ENCODE measurements at places on chromosomes 3 and 15.

DNA sequence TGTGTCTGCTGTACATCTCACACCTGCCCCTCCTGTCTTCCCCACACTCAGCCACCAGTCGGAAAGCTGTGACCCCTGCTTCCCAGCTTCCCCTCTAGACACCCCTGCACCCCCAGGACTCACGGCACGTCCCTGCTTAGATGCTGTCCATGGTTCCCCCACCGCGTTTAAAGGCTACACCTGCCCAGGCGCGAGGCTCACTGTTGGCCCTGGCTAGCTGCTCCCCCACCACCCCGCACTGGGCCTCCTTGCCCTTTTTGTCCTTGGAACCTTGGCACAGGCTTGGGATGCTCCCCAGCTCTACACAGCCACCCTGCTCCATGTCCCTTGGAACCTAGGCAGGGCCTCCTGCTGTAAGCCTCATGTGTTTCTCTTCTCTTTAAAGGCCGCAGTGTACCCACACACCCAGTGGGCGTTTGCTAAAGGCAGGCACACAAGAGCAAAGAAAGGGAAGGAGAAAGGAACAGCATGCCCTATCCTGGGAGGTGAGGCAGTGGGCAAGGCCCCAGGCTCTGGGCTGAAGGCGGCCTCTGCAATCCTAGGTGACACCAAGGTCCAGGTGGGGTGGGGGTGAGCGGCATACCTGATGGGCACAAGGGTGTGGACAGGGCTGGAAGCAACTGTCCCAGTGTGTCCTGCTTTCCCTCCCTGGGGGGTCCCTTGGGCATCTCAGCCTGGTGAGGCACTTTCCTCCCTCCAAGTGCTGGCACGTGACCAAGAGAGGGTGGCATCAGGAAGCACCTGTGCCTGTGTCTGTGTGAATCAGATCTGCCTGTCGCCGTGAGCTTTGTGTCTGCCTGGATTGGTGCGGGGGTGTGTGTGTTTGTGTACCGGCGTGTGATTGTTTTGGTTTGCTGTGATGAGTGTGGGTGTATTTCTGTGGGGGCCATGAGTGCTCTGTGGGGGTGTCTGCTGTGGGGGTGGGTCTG is 54.4 kb downstream of the TPRA1 start:
- no peak for DNase-seq

DNA sequence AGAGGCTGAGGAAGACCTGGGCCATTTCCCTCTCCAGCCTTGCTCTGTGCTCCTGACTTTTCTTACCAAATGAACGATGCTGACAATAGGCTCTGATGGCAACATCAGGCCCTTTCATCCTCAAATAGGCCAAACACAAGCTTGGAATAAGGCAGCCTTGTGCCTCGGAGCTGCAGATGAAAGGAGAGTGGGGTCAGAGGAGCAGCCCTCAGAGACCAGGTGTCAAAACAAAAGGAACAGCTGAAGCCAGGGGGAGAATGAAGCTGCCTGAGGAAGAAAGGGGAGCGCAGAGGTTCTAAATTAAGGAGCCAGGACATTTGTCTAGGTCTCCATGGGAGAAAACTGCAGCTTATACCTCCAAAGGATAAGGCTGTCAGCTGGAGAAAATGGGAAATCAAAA is 5.1 kb downstream of the BFSP2 start:
- no peak for DNase-seq

GRCh38 chr3:150738688-150739087 is 24.3 kb downstream of the SIAH2 start:
- peak; percentile 63 for DNase-seq

- DNase-seq: no peak
Observed at GRCh38 chr3:9402410-9403228, 5.2 kb downstream of the SETD5 start.

DNA sequence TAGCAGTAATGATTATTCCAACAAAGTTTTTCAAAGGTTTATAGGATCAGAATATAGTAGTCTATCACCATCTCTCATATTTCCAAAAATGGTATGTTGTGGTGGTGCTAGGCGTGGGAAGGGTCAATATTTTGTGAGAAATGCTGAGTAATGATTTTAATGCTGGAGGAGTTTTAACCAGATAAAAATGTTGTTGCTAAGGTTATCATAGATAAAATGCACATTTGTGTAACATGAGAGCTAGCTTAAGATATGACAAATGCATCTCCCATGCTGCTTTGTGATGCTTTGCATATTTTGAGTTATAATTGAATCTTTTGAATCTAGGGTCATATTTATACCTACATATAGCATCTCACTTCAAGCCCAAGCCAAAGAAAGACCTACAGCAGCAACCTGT is 103.9 kb upstream of the ROBO1 start:
- DNase-seq: no peak

DNA sequence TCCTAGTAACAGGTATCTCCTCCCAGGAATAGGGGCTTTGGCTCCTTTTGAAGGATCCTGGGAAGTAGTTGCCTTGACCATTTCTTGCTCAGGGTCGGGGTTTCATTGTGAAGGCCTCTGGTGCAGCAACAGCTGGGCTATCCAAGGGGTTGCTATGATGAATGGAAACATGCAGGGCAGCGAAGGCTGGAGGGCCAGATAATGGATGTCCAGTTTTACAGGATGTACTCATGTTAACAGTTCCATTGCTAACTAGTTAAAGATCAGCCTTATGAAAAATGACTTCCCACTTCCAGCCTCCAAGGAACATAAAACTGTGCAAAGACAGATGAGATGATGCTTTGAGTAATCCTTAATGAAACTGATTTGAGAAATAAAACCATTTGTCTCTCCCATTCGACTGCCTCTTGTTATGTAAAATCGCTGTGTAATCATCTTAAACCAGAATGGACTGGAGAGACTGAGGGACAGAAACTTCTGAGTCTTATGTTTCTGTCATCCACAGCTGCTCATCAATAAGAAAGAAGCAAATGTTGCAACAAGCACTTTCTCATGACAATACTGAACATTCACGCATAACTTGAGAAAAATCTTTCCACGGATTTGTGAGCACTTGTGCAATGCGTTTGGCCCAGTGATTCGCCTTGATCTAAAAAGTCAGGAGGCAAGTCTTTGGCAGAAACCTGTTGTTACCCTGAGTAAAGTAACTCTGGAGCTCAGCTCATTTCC is 473.5 kb upstream of the RGMA start:
- DNase-seq: no peak

Measured in NAMALWA (cell line).